ENCODE measurements at places on chromosomes 11 and 22.
A peak's percentile ranks its signal among the peaks of the same experiment; 100 is the strongest.

- no peak for DNase-seq
Observed at GRCh38 chr11:94433049-94433448, 31.8 kb upstream of the GPR83 start.

- no peak for DNase-seq
Observed at GRCh38 chr11:111911563-111912401, at the start of gene CRYAB. CRYAB (minus strand) TSS chr11:111911770; CDS start chr11:111911724, 46 bp downstream.

DNA sequence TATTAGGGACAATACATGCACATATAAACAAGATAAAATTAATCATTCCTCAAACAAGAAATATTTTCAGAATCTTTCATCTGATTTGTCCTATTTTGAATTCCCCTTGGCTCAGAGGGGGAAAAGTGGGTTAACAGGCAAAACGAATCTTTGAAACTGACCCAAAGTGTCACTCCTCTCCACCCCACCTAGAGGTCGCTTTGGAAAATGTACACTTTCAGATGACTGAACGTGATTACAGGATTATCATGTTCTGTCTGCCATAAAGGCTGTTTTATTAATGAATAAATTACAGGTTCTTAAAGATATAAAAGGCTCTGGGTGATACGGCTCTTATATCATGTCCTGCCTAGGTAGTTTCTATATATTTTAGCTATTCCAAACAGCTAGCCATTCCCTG lies 1735.0 kb downstream of the LRRC4C start:
- no peak for DNase-seq

- no peak for DNase-seq
Observed at GRCh38 chr22:31753005-31753633, 700 bp upstream of the DEPDC5 start.

DNA sequence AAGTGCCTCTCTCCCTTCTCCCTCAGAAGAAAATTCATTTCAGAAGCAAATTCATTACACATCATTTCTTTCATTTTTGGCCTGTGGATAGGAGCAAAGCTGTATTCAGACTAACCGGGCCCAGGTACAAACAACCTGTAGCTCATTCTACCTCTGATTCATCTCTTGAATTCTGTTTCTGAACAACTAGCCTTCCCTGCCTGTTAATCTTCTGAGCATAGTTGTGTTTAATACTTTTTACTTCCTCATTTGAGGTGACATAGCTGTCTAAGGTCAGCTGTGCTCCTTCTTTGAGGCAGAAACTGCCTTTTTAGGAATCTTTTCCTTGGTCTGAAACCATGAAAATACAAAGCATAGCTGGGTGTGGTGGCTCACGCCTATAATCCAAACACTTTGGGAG lies 12.6 kb upstream of the IL18BP start:
- DNase-seq: no peak

DNA sequence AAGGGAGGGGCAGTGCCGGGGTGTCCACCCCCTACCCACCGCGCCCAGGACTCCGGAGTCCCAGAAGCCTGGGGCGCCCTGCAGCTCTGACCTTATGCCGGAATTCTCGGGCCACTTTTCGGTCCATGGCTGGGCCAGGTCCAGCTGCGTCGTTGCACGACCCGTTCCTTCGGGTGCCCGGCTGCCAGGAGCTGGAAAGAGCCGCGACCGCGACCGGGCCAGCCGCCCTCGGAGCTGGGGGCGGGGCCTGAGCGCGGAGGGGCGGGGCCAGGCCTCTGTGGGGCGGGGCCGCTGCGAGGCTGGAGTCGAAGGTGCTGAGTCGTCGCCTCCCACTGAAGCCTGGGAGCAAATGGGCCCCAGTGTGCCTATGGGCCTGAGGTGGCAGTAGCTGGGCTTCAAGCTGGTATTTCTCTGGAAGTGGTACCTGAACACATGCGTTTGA lies at the start of gene USH1C:
Gene USH1C (minus strand): TSS at position 236 of the 442 bp plus-strand sequence. CDS start 109 bp downstream, at position 127.
- no peak for DNase-seq

GRCh38 chr22:33461698-33462434 lies 403.7 kb upstream of the SYN3 start:
- DNase-seq: no peak

DNA sequence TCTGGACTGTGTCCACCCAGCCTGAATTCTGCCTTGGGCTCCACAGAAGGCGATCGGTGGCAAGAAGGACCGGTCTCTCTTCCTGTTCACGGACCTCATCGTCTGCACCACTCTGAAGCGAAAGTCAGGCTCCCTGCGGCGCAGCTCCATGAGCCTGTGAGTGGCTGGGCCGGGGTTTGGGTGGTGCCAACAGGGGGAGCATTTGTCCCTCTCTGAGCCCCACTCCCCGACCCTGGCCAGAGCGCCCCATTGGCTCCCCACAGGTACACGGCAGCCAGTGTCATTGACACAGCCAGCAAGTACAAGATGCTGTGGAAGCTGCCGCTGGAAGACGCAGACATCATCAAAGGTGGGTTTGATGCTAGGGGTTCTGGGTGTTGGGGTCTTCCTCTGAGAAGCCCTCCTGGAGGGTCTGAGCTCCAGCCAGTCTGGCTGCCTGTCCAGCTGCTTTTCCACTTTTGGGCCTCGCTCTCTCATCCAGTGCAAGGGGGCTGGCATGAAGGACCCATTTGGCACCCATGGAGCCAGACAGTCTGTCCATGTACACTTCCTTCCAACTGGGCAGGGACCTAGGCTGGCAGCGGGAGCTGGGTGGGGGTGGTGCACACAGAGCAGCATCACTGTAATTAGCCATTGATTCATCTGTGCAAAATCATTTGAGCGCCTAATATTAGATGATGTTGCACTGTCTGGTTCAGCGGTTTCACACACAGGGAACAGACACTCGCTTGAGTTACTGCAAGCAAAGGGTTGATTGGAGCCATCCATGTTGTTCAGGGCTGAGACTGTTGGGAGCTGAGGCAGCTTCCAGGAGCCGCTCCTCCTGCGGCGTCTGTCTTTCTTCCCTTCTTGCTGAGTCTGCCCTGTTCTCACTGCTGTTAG lies 19.0 kb upstream of the RELT start:
- no peak for DNase-seq

DNA sequence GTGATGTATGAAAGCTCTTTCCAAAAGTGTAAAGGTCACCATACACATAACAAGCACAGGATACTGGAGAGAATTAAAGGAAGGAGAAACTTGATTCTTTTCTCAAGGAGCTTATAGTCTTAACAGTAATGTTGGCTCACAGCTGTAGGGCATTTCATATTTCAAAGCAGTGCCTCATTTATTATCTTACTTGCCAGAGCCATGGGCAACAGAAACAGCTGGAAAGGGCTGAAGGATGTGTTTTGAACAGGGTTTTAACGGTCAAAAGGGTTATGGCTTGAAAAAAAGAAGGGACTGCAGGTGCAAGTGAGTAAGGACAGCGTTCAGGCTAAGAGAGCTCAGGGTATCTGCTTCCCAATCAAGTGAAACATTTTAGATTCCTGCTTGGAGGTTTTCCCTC lies 2.7 kb upstream of the GRAMD1B start:
- no peak for DNase-seq

DNA sequence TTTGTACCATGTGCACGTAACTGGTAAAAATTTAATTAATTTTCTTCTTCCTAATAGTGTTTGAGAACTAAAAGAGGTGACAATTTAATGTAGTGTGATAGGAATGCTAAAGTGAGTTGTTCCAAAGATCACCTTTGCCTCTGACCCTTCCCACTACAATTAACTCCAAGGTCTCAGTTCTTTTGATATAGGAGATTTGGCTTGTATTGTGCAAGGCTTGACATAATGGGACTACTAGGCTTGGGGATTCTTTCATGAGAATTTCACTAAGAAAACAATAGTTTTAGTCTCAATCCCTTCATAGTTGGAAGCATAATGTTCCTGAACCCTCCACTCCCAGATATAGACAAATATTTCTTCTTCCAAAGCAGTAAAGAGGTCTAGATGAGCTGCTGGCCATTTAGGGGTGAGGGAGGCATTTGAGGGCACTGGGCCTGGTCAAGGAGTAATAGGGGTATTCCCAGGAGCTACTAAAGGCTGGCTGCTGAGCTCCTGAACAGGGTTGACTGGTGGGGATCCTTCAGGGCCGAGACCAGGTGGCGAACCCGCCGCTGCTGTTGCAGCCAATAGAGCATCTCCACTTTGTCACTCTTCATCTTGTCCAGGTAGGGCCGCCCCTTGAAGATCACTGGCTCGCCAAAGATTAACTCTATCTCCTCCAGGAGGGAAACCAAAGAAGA lies 2.7 kb downstream of the CCDC87 start:
- no peak for DNase-seq

DNA sequence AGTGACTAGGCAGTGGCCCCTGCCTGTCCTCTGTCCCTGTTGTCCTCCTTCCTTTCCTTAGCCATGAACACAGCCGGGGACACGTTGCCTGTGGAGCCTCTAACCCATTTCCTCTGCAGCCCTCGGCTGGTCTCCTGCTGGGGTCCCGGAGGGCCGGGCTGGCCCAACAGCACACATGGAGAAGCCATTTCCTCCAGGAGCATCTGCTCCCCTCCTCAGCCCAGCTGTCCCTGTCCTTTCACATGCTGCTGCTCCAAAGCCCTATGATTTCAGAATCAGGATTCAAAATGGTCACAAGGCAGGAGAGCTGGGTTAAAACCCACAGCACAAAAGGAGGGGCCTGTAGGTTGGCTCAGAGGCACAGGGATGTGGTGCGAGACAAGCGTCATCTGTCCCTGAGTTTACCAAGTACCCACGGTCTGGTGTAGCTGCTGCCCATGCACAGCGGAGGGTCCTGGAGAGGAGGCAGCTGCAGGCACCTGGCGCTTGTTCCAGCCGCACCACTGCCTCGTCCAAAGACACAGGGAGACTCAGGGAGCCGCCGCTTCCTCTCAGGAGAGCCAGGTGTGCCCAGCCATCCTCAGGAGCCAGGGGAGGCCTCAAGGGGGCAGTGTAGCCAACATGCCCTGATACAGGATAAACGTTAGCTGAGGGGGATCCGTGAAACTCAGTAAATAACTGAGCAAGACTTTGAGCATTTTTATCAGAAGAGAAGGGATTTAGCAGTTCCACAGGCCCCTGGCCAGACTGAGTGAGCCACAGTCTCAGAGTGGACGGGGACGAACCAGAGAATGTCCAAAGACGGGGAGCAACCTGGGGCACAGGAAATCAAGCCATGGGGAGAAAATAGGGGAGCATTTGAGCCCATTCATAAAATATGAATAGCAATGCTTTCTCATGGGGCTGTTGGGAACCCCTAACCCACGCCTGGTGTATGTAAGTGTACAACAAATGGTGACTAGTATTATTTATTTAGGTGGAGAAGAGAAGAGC lies 3.9 kb upstream of the VSIG10L2 start:
- DNase-seq: peak; percentile 34

DNA sequence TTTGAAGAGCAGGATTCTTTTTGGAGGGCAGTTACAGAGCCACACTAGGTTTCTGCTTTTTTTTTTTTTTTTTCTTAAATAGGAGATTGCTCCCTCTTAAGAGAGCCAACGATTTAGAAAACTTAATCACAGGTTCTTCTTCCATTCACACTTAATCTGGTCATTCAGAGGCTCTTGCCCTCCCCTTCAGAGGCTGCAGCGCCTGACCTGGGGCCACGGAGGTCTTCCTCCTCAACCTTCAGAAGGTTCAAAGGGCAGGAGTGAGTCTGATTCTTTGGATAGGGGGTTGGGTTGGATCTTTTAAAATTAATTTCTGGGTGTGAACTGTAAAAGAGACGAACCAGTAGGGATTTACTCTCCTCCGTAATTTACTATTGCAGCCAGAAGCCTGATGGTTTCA lies 57.1 kb downstream of the ZNRF3 start:
- DNase-seq: no peak

DNA sequence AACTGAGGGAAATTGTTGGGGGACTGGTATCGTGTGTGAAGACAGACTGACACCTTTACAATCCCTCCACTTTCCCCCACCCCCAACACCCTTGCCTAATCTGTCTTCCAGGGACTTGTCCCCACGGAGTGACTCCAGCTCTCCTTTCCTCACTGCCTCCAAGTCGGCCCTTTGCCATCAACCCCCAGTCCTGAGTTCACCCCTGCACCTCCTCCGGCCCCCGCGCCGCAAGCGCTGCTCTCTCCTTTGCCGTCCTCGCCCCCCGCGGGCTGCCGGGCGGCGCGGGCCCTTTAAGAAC lies 183 bp upstream of the ABCG4 start:
- DNase-seq: no peak

DNA sequence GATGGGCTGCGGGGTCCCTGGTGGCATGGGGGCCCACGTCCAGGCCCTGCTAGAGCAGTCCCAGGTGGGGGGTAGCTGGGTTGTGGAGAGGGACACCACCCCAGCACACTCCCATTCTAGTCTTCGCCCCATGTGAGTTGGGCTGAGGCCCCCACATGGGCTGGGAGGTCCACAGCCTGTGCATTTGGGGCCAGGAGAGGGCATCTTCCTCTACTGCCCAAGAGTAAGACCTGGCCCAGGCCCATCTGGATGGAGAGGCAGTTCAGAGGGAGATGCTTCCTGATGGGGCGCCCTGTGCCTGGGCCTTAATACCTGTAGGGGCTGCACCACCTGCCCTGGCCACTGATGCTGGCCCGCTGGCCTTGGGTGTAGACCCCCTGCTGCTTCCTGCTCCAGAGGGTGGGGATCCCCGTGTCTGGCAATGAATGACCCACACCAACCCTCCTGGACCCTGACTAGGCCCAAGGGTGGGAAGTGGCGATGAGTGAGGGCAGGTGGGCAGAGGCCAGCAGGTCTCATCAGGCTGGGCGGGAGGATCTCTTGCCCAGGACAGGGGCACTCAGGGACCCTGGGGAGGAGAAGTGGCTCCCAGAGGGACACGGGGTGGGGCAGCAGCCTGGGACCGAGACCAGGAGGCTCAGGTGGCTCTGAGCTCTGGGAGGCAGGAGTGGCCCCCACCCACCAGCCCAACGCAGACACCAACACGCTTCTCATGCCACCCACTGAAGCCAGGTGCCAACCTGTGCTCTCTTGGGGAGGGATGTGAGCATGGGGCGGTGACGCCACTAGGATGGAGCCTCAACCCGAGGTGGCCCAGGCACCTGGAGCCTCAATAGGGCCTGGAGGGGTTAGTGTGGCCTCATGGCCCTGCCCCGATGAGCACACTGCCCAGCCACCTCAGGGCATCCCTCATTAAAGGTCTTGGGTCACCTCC lies 17.4 kb upstream of the GNB1L start:
- DNase-seq: no peak

DNA sequence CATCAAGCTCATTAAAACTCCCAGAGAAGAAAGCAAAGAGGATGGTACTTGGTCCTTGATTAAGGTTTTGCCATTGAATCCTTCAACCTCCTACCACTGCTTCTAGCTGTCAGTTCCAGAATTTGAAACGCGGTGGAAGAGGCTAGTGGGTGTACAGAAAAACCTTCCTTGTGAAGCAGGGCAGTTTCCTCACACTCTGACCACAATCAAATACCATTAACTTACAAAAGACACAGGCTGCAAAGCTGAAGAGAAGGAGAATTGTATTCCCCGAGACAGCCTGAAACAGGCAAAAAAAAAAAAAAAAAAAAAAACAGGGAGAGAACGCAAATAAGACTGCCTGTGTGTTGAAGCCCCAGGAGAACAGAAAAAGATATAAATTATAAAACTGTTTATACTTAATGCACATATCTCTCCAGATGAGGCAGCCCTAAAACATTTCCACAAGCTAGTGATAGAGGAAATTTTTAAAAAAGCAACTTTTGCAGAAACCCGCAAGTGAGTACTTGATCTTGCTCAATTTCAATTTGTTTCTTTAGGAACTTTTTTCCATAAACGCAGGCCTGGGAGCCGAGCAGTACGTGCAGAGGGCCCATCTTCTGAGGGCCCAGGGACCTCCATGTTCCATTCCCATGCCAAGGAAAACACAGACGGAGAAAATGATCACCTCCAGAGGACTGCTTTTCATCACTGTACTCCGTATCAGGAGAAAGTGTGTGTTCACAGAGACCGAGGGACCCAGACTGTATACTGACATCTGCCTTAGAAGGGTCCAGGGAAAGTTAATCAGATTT lies 218.7 kb upstream of the BLID start:
- no peak for DNase-seq

GRCh38 chr11:68942751-68943271 lies 38.0 kb downstream of the MRGPRD start:
- DNase-seq: no peak
